ENCODE measurements at places on chromosomes 3 and 15. TPM values are rescaled to one million over a fixed set of nuclear protein-coding genes. Genes with fewer than 3 reads are reported as not detected.

DNA sequence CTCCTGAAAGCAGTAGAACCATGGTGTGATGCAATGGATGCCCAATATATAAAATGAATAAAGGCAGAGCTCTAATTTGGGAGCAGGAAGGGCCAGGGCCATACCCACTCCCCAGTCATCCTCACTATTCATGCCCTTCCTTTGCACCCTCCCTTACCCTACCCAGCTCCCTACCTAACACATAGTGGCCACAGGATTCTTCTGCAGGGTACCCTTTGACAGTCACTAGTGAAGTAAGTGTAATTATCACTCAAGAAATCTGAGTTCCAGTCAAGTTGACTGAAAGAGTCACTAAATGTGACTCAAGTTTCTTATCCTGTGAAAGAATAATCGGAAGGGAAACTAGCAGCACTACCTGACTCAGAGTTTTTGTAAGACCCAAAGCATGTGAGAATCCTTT lies 69.2 kb downstream of the RASA2 start:
- DNase-seq, result no peak

- DNase-seq, result no peak
Measured at GRCh38 chr3:162400697-162401096, 904.1 kb downstream of the OTOL1 start.

DNA sequence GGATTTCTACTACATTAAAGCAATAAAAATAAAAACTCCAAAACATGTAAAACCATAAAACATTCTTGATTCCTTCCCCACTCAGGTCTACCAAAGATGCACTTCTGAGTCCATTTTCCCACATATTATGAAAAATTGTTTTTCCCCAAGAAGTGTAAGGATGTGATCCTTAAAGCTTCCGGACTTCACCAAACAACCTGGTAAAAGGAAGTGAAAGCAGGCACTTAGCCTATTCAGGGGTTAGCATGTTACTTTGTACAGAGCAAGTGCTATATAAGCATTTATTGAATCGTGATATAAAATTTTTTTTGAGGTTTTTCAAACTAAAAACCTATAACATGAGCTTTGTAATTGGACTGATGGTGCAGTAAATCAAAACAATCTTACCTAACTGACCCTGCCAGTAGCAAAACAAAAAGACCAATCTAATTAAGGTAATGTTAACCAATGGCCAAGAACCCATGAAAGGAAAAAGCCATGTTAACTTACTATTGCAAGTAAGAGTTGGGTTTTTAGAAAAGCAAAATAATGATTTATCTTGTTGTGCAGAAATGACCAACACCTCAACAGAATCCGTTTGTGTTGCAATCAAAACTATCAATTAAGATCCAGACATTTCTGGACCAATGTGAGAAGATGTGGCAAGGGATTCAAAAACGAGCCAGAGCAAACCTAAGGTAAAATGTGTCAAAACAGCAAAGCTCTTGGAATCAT lies 1.8 kb downstream of the SETD2 start:
- no peak for DNase-seq

Gene TTLL13
- not detected for total RNA-seq

Gene TIPIN
- 11.9 TPM for total RNA-seq

DNA sequence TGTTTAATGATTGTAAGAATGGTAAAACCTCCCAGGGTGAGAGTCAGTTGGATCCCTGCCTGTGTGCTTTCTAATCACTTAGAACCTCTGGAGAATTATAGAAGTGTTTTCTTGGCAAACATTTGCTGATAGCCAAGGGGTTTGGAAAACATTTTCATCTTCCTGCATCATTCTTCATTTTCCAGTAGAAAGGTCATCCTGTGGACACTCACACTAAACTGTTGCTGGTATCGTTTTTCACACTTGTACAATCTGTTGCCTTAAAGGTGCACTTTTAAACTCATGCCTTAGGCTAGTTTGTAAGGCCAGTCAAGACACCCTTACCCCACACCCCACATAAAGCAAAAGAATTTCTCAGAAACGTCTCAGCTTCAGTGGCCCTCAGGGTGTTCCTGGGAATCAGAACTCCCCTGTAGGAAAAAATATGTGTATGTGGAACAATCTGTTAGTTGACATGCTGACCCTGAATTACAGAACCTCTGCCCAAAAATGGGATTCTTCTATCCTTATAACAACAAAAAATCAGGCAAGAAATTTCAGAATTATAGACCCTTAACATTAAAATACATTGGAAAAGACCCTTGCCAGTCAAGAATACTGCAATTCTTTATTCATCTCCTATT lies 5.8 kb upstream of the PLD1 start:
- DNase-seq, result no peak

- no peak for DNase-seq
Measured at GRCh38 chr15:92886042-92886537, 14.0 kb upstream of the CHD2 start.

Gene DLL4
- not detected for total RNA-seq

All from chondrocyte (in vitro differentiated cells).